Fibroblast of lung (primary cell): ENCODE measurements at places on chromosomes 12 and 14.
A peak's percentile ranks its signal among the peaks of the same experiment; 100 is the strongest.

DNA sequence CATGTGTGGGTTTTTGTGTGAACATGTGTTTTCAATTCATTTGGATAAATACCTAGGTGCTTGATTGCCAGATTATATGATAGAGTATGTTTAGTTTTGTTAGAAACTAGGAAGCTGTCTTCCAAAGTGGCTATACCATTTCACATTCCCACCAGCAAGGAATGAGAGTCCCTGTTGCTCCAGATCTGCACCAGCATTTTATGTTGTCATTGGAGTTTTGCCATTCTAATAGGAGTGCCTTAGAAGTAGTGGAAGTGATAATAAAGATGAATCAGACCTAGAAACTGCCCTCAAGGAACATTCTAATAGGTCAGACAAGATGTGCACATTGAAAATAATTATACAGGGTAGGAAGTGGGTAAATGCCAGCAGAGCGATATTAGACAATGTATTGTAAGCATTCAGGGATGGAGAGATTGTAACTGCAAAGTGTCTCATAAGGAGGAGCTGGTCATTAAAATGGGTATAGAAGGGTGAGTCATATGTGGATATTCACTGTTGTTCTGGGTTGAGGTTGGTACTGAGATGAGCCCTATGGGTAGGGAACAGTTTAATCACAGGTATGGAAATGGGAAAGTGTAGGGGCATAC lies 71.4 kb downstream of the MNAT1 start:
- DNase-seq: peak; percentile 73

DNA sequence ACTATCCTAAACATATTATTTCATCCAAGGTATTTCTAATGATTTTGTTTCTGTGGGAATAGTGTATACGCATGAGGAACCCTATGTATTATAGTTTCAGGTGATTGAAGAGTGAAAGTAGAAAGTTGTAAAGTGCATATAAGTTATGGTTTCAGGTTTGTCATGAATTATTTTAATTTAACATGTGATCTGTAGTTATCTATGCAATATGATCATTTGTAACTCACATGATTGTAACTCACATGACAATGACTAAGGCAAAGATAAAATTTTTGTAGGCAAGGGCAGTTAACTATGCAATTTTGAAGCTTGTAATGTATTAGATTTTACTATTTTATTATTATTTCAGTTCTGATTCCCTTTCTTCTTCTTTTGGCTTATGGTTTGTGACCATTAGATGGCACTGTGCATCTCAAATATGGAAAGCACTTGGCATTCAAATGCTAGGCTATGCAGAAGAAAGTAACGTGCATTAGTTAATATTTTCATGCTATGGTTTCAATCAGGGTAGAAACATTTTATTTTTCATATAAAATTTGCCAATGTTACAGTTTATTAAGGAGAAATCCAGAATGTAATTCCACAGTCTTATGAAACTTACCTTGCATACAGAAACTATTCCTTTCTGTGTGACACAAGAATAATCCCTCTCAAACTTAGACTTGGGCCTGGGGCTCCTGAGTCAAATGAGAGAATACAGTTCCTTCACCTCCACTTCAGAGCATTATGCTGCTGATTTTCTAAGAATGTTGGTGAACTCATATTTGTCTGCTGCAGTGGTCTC lies 15.8 kb upstream of the TMEM30B start:
- DNase-seq: peak; percentile 21

GRCh38 chr14:72499746-72500145 lies 394.2 kb downstream of the DPF3 start:
- DNase-seq: no peak

DNA sequence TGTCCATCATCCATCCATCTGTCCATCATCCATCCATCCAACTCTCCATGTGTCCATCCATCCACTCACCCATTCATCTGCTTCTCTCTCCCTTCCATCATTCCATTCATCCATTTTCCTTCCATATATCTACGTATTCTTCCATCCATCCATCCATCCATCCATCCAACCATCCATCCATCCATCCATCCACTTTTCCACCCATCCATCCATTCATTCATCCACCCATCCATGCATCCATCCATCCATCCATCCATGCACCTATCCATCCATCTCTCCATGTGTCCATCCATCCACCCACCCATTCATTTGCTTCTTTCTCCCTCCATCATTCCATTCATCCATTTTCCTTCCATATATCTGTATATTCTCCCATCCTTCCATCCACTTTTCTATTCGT lies 214.0 kb upstream of the RTL1 start:
- no peak for DNase-seq

- DNase-seq: no peak
These were observed 39.3 kb downstream of the RBM19 start for GRCh38 chr12:113926788-113927187.

DNA sequence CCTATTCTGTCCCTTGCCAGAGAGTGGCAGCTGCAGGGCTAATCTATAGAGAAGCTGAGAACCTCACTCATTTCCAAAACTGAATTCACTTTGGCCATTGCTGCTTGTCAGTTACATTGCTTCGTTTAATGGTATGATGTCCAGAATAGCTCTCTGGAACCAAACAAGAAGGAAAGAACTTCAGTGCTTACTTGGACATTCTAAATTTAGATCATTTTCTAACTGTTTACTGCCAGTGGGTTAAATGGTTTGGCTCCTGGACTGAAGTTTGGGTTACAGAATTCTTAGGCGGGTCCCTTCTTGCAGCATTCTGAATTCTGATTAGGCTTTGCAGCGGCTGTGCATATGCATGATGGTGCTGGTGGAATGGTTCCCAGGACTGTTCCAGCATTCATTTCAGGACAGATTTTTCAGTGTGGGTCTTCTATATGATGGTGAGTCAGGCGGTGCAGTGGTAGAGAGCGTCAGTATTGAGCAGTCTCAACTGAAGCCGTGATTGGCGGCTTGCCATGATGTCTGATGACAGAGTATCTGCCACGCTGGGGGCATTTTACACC lies 148.7 kb downstream of the DYRK2 start:
- DNase-seq: peak; percentile 93

- DNase-seq: no peak
These were observed 14.9 kb downstream of the RAB35 start for GRCh38 chr12:120101617-120102016.

- peak; percentile 11 for DNase-seq
These were observed 14.7 kb downstream of the BTBD7 start for GRCh38 chr14:93317875-93318807.

DNA sequence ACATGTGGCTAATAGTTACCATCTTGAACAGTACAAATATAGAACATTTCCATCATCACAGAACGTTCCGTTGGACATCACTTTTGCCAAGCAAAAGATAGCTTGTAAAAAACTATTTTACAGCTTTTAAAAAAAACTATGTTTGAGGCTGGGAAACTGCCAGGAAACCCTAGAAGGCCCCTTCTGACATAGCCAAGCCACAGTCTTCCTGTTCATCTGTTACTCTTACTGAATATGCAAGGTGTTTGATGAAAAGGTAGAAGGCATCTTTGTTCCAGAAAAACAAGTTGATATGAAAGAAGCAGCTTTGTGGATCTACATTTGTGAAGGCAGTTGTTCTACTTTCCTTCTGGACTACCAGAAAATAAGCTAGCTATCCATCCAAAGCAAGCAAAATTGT lies 23.6 kb upstream of the WNK1 start:
- DNase-seq: no peak

GRCh38 chr14:80940146-80940545 lies 1.4 kb downstream of the CEP128 start:
- DNase-seq: no peak

DNA sequence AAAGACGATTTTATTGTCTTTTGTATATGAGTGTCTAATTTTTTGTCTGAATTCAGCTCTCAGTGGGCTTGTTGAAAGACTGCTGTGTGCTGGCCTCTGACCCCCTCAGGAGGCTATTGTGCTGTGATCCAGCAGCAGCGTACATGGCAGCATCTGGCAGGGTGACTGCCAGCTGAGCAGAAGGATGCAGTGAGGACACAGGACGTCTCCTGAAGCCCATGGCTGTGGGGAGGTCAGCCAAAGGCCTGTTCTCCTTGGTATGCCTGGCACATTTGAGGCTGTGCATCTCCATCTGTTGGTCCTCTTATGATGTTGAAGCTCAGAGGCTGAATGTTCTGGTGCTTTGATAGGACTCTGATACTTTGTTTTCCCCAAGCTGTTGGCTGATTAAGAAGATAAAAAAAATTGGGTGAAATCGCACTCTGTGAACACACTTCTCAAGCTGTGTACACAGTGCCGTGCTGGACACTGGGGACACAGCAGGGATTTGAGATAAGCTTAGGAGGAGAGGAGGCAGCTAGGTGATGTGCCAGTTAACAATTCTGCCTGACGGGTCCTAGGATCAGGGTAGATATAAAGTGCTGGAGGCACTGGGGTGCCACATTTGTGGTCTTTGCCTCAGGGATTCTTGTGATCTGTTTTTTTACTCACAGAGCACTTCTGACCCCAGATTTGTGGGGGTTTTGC lies 37.5 kb downstream of the EID3 start:
- no peak for DNase-seq

DNA sequence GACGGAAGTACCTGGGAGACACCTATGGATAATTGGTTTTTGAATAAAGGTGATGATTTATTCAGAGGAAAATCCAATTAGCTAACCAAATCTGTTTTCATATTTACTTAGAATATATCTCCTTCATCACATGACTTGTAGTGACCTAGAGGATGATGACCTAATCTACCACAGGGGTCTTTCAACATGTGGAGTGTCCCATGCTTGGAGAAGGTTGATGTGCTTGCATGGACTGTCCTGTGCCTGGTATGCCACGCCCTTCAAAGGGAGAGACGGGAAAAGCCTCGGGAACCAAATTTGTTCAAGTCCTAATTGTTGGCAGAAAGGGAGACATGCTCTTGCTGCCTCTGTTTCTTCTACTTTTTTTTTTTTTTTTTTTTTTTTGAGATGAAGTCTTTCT lies 11.8 kb upstream of the PAPLN start:
- no peak for DNase-seq

GRCh38 chr12:2297658-2298057 lies 244.9 kb downstream of the CACNA1C start:
- DNase-seq: no peak

DNA sequence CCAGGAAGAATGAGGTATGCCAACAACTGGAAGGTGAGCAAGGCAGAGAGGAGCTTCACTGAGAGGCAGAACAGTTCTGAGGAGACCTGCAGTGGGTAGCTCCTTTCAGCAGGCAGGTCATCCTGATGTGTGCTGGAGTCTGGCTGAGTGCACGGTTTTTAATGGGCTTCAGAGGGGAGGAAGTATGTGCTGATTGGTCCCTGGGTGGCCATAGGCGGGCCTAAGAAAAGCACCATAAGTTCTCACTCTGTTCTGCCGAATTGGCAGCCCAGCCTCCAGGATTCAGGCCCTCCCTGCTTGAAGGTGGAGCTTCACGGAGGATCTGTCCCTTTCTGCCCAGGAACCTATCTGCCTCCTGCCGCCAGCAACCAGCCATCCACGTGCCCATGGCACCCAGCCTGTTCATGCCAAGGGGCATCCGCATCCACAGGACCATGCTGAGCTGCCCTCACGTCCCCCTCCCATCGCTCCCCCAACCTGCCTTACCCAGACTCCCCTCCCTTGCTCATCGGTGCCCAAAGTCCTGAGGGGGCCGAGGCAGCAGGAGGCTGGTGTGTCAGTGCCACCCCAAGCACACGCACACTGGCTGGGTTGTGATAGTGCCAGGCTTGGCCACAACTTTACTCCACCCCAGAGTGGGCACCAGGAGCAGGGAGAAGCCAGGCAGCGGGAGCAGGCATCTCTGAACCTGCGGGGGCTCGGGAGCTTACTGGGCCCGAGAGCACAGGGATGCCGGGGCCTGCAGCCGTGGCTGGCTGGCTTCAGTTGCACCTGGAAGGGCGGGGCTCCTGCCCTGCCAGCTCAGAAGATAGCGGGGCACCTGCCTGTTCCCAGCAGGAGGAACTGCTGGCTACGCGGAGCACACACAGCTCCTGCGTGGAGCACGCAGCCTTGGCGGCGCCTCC lies 608.4 kb upstream of the FOXG1 start:
- no peak for DNase-seq

GRCh38 chr12:14567351-14568162 lies at the start of gene PLBD1:
Gene PLBD1, minus strand, starts transcription at chr12:14567883. Its CDS starts 187 bp downstream, at chr12:14567696.
- DNase-seq: peak; percentile 50

GRCh38 chr12:123991372-123991951 lies 18.4 kb downstream of the ZNF664 start:
- DNase-seq: no peak

DNA sequence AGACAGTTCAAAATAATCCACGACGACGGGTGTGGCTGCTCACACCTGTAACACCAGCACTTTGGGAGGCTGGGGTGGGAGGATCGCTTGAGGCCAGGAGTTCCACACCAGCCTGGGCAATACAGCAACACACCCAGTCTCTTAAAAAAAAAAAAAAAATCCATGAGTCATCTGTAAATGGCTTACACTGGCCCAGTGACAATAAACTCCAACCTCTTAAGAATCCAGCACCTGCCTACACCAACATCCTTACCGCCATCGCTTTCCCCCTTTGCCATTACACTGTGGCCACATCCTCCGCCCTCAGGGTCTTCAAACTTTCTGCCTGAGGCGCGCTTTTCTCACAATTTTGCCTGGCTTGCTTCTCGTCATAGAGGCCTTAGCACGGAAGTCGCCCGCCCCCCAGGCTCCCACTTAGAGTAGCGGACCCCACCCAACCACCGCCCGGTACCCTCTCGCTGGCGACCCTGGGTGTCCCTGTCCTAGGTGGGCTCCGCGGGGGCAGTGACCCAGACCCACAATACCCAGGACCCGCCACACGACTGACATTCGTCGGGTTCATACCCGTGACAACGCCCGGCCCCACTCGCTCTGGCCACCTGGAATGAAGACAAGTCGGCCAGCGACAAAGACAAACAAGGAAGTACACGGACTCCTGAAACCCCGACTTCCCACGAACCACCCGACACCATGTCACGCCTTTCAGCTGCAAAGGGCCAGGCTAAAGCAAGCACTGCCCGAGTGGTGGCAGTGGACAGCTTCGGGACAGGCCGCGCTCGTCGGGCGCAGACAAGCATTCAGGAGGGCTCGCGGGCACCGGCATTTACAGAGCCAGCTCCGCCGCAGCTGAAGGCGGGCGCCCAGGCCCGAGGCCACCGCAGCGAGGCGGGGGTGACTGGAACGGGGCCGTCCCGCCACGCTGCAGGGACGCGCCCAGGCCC lies 636 bp downstream of the GOLGA3 start:
- DNase-seq: peak; percentile 76

- no peak for DNase-seq
These were observed 8.3 kb upstream of the KLHL42 start for GRCh38 chr12:27771481-27772327.

DNA sequence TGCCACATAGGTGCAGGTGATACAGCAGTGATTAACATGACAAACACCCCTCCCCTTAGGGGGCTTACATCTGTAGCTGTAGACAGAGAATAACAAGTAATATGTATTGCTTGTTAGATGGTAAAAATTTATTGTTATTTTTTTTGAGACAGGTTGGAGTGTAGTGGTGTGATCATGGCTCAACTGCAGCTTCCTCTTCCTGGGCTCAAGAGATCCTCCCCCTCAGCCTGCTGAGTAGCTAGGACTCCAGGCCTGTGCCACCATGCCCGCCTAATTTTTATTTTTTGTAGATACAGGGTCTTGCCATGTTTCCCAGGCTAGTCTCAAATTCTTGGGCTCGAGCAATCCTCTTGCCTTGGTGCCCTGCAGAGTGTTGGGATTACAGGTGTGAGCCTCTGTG lies 19.8 kb downstream of the DIP2B start:
- no peak for DNase-seq

- DNase-seq: no peak
These were observed 716.6 kb downstream of the BCL11B start for GRCh38 chr14:98555440-98555839.

- DNase-seq: peak; percentile 20
These were observed 557 bp downstream of the COPS7A start for GRCh38 chr12:6724409-6724797.

GRCh38 chr12:70971001-70971794 lies 50.7 kb upstream of the PTPRR start:
- DNase-seq: peak; percentile 77

- peak; percentile 90 for DNase-seq
These were observed 6.3 kb downstream of the DHH start for GRCh38 chr12:49088150-49088931.
